ENCODE measurements at places on chromosomes 13 and 19. TPM values are rescaled to one million over a fixed set of nuclear protein-coding genes. Genes with fewer than 3 reads are reported as not detected.

The LRRC63 gene
- total RNA-seq = not detected

The ZBTB45 gene
- total RNA-seq = 3.5 TPM

The PDCD2L gene
- total RNA-seq = 12.8 TPM

The ACP7 gene
- not detected for total RNA-seq

The PRR36 gene
- not detected for total RNA-seq

The LILRB1 gene
- 0.13 TPM for total RNA-seq

The SPIB gene
- total RNA-seq = not detected

The GRIK5 gene
- not detected for total RNA-seq

The ZNF491 gene
- total RNA-seq = 1.5 TPM

The KLC3 gene
- total RNA-seq = 0.25 TPM

The FFAR2 gene
- total RNA-seq = not detected

The ZNF136 gene
- 3.7 TPM for total RNA-seq

The CERS1 gene
- 5.1 TPM for total RNA-seq

The CABP5 gene
- total RNA-seq = not detected

The IGFL2 gene
- total RNA-seq = not detected

The PLIN5 gene
- total RNA-seq = 3.5 TPM

The IGLON5 gene
- total RNA-seq = not detected

The SPRED3 gene
- 0.39 TPM for total RNA-seq

The ZNF547 gene
- total RNA-seq = 2.3 TPM

The ZNF358 gene
- 8.3 TPM for total RNA-seq

Measured in dermis microvascular lymphatic vessel endothelial cell (primary cell).